ENCODE measurements at places on chromosomes 3 and 15. TPM values are rescaled to one million over a fixed set of nuclear protein-coding genes. Genes with fewer than 3 reads are reported as not detected.

ECE2 gene
- total RNA-seq: not detected

VPS13C gene
- 25.1 TPM for total RNA-seq

DNA sequence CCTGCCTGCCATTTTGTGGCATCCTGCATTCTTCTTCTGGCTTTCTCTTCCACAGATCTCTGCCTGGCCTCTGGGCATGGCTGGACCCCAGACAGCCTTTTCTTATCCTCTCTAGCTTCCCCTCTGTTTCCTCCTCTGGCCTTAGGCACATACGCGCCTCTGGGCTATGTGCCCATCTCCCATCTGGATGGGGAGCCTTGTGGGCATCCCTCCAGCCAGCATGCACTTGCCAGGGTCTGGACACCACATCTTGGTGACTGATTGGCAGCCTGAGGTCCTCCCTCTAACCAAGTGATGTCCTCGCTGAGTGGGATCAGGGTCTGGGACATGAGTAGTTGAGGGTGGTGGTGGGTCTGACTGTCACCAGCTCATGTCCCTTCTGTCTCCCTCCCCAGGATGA, 12.8 kb downstream of the PLEKHO2 start:
- DNase-seq: no peak

DNA sequence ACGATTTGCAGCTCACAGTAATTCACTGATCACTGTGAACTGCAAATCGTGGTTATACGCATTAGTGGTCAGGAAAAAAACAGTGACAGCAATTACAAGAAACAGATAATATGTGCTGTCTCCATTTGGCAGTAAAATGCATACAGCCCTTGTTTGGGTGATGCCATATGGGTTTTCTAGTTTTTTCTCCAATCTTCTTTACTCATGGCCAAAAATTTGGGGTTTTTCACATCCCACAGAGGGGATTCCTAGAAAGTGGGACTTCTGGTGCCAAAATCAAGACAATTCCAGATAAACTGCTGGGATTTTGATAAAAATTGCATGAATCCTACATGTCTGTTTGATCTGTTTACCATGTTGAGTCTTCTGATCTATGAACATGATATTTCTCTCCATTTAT, 15.6 kb downstream of the NDN start:
- DNase-seq: no peak

ANKDD1A gene
- total RNA-seq: 3.3 TPM

GRCh38 chr3:157532529-157533297, 29.5 kb upstream of the VEPH1 start:
- peak; percentile 47 for DNase-seq

PTH1R gene
- not detected for total RNA-seq

NR1I2 gene
- total RNA-seq: 0.08 TPM

DNA sequence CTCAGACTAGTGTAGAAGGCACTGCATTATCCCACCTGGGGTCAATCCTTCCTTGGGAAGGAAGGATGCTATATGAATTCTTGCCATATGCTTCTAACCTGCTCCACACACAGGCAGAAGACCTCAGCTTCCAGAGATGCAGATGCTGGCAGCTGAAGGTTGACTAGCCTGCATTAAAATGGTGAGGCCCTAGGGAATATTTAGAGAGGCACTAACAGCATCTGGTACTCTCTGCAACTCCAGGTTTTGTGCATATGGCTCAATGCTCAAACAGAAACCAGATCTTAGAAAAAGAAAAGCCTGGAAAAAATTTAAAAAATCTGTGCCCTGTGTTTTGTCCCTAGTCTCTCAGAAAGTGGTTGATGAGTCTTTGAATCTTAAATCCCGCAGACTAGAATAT, 56.0 kb upstream of the MYRIP start:
- no peak for DNase-seq

DNA sequence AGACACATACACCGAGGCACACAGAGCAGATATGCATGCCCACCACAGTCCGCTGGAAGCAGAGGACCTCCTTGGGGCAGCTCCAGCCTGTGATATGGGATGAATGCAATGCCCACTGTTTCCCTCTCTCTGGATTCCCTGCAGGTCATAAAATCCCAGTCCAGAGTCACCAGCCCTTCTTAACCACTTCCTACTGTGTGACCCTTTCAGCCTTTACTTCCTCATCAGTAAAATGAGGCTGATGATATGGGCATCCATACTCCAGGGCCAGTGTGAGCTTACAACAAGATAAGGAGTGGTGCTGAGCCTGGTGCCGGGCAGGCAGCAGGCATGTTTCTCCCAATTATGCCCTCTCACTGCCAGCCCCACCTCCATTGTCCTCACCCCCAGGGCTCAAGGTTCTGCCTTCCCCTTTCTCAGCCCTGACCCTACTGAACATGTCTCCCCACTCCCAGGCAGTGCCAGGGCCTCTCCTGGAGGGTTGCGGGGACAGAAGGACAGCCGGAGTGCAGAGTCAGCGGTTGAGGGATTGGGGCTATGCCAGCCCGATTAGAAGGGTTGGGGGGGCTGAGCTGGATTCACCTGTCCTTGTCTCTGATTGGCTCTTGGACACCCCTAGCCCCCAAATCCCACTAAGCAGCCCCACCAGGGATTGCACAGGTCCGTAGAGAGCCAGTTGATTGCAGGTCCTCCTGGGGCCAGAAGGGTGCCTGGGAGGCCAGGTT, at the start of gene GNAT1:
Gene GNAT1, plus strand, starts transcription at position 675 of the 725 bp plus-strand sequence. CDS start 116 bp downstream, outside the sequence.
- DNase-seq: no peak

DNA sequence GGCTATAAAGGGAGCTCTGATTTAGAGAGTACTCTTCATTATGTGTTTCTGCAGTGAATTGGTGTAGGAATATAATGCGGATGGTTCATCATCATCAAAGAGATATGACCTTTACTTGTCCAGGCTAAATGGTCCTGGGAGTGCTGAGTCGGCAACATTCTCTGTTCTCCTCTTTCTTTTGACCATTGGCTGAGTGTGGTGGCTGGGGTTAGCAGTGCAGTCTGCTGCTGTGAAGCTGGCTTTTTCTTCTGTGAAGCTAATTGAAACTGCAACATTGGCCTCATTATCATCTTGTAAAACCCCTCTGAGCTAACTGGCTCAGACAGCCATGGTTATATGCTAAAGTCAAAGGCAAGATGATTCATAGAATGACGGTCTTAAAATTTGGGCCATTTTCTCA, 83.8 kb downstream of the THRB start:
- DNase-seq: no peak

ST8SIA2 gene
- total RNA-seq: 3.9 TPM

SPATA12 gene
- total RNA-seq: not detected

DNA sequence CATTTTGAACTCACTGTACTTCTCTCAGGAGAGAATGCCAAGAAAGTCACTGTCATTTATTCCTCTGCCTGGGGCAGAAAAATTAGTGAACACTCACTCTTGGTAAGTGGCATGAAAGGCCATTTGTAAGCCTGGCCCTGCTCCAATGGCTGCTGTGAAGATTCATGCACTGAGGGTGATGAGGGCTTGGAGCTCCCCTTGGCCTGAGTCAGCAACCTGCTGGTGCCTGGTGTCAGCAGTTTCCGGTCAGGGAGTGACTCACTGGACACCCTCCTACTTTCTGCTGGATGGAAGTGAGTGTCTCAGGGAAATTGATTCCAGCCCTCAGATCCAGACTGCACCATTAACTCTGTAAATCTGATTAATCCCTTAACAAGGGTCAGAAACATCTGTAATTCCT, 37.6 kb downstream of the TRA2B start:
- peak; percentile 82 for DNase-seq

FAM227B gene
- 3.3 TPM for total RNA-seq

GRCh38 chr15:89802986-89803824, 11.4 kb downstream of the ANPEP start:
- no peak for DNase-seq

CX3CR1 gene
- not detected for total RNA-seq

TRANK1 gene
- total RNA-seq: 0.91 TPM

HAUS2 gene
- 88.9 TPM for total RNA-seq

GRCh38 chr3:187267306-187267705, 24.2 kb downstream of the MASP1 start:
- DNase-seq: no peak

POTEB2 gene
- not detected for total RNA-seq

- DNase-seq: no peak
These were observed 123.4 kb downstream of the ABI3BP start for GRCh38 chr3:100869787-100870186.

ERC2 gene
- total RNA-seq: 0.81 TPM

GRCh38 chr15:81443040-81443820, 69.2 kb upstream of the TMC3 start:
- DNase-seq: no peak

CMTM6 gene
- total RNA-seq: 204 TPM

GRCh38 chr15:71465131-71465955, 345.0 kb upstream of the NR2E3 start:
- DNase-seq: no peak

DNA sequence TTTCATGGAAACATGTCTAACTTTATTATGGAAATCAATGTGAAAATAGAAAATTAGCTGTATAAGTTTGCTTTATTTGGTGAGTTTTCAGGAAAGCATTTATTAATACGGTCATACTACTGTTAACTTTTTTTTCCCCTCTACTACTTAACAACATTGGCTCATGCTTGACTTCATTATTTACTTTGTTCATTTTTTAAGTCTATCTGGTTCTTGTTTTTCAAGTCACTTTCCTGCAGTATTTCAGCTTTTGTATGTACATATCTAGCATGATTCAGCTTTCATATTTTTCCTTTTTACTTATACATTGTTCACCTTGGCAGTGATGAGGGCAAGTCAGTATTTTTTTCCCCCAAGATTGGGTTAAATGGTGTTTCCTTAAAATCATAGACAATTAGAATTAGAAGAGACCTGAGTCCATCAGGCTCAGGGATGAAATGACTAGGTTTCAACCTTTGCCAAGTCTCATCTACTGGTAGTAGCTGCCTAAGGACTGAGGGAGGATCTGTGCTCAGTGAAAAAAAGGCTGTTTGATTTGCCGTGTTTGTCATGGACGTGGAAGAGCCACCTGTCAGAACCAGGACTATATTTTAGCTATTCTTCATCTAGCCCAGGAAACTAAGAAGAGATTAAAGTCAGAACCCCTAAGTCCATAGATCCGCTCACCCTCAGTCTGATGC, 15.4 kb downstream of the TMOD3 start:
- no peak for DNase-seq

KLHL6 gene
- total RNA-seq: not detected

PATL2 gene
- 0.19 TPM for total RNA-seq

TUBGCP5 gene
- 42.3 TPM for total RNA-seq

- DNase-seq: peak; percentile 68
These were observed 1028.2 kb downstream of the MCTP2 start for GRCh38 chr15:95259513-95259912.

- no peak for DNase-seq
These were observed 114.4 kb upstream of the POU1F1 start for GRCh38 chr3:87390821-87391220.

MKRN3 gene
- total RNA-seq: 0.38 TPM

DNA sequence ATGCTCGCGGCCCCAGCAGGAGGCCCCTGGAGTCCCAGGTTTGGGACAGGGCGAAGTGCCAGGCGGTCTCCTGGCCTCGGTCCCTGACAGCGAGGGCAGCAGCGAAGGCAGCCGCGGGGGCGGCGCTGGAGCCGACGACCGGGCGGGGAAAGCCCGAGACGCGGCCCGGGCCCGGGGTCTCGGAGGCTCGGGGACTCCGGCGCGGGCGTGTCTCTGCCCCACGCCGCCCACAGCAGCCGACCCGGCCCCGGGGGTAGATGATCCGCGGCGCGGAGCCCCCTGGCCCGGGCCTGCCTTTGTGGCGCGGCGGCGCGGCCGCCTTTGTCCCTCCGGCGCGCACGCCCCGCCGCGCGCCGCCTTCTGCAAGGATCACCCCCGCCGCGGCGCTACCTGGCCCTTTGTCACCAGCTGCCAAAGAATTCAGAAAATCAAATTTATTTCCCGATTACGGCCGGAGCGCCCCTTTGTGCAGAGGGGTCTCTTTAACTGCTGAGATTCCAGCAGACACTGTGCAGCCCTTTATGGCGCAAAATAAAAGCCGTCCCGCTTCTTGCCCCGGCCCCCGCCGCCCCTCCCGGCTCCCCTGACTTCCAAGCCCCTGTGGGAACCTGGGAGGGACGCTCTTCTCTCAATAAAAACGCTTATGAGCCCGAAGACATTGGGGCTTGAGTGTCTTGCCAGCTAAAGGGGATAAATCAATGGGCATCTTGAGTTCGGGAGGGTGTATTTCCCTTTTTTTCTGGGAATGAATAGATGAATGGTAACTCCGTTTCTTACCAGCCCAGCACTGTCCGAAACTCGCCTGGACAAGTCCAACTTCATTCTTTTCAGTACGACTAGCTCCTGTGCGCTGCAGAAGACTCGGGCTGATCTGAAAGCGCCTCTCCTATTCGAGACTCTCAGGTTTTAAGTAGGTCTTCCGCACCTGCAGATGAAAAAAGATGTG, 68.4 kb downstream of the HES1 start:
- DNase-seq: no peak

GRCh38 chr15:40338041-40338657, 2.6 kb downstream of the CCDC9B start:
- DNase-seq: peak; percentile 91

DNA sequence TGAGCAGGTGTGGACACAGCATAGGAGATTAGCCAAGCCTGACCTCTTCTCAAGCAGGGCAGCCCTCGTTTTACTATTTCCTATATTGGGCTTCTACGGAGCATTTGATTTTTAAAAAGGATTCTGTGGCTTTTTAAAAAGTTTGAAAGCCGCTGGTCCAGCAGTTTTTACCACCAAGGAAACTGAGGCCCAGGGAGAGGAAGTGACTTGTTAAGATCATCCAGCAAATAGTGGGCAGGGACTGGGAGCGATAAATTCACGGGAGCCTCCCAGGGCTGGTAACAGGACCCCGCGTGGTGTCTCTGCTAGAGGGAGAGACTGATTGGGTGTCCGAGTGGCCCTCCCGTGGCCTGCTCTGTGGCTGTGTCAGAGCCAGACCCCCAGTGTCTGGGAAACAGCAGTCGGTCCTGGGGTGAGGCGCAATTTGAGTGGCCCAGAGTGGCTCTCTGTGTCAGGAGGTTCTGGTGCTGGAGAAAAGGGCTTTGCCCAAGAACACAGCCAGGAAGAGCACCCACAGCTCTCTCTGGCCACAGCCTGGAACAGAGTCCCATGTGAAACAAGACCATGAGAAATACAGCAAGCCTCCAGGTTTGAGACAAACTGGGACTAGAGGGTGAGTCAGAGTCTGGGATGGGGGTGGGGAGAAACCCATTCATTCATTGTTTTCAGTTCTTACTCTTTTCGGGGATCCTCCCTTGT, 4.2 kb downstream of the FURIN start:
- peak; percentile 80 for DNase-seq

DNA sequence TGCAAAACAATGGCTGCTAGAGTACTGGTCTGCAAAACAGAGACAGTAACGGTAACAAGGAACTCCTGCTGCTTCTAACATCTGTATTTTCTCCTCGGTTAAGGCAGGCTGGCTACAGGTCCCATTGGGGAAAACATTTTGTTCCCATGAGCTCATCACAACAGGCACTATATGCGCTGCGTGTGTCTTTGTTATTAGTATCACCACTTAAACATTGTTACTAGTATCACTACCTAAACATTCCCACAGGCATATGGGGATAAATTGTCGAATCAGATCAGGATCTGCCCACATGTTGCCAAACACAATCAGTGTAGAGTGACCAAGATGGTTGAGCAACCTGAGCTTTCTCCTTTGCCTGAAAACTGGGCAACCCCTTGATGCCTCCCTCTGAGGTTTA, 77.2 kb downstream of the TOP2B start:
- no peak for DNase-seq

Data from SJSA1 (cell line).